ENCODE measurements at places on chromosomes 13 and 19.

DNA sequence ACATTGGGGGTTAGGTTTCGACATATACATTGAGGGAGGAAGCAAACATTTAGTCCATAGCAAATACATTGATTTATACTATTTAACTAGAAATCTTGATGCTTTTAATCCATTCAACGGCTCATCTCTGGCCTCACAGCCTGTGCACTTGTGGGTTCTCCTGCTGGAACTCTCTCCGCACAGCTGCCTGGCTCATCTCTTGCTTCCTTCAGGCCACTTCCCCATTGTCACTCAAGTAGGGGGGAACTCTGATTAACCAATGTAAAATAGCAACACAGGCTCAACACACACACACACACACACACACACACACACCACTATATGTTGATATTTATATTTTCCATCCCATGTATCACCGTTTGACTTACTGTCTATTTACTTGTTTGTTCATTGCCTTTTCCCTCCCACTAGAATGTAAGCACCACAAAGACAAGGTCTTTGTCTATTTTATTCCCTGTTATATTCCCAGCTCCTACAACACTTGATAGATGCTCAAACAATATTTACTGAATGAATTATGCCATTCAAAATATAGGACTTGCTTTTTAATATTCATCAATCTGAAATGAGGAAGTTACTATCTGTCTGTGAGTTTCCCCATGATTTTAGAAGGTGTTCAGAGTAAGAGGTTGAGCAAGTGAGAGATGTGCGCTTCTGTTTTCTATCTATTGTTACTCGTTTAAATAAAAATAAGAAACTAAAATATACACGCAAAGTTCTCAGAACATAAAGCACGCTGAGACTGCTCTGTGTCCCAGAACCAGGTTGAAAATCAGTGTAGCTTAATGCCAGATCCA, 29.8 kb upstream of the PABPC3 start:
- DNase-seq, result no peak

- DNase-seq, result no peak
Measured at GRCh38 chr19:40320558-40320935, 27.6 kb downstream of the C19orf47 start.

DNA sequence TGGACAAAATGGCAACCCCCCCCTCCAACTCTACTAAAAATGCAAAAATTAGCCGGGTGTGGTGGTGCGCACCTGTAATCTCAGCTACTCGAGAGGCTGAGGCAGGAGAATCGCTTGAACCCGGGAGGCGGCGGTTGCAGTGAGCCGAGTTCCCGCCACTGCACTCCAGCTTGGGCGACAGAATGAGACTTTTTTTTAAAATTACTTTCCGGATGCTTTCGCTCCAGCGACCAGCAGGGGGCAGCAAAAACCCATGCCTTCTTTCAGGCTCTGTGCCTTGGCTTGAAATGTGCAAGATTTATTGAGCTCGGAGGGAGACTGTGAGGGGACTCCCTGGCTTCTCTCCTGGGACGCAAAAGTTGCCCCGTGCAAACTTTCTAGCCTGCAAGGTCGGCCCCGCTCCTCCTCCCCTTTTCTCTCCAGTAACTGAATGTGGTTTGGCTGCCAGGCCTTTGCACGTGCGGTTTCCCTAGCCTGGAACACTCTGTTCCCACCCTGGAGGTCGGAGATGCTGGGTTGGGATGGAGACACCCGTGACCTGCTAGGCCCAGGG, 61.4 kb upstream of the NFIC start:
- peak; percentile 72 for DNase-seq

GRCh38 chr13:24540236-24541126, 27.9 kb upstream of the PARP4 start:
- DNase-seq, result no peak

- no peak for DNase-seq
Measured at GRCh38 chr19:16830679-16831078, 1.5 kb downstream of the SIN3B start.

DNA sequence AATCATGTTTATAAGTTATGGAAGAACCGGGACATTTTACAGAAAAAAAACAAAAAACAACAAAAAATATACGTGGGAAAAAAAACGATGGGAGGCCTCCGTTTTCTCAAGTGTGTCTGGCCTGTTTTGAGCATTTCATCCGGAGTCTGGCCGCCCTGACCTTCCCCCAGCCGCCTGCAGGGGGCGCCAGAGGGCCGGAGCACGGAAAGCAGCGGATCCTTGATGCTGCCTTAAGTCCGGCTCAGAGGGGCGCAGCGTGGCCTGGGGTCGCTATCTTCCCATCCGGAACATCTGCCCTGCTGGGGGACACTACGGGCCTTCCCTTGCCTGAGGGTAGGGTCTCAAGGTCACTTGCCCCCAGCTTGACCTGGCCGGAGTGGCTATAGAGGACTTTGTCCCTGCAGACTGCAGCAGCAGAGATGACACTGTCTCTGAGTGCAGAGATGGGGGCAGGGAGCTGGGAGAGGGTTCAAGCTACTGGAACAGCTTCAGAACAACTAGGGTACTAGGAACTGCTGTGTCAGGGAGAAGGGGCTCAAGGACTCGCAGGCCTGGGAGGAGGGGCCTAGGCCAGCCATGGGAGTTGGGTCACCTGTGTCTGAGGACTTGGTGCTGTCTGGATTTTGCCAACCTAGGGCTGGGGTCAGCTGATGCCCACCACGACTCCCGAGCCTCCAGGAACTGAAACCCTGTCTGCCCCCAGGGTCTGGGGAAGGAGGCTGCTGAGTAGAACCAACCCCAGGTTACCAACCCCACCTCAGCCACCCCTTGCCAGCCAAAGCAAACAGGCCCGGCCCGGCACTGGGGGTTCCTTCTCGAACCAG, 1.8 kb upstream of the APOE start:
- peak; percentile 77 for DNase-seq

- DNase-seq, result no peak
Measured at GRCh38 chr13:43159026-43159461, 135.7 kb downstream of the DNAJC15 start.

GRCh38 chr19:11463391-11463790, 17.5 kb downstream of the ELAVL3 start:
- DNase-seq, result no peak

GRCh38 chr13:72986197-72986596, 72.6 kb upstream of the KLF5 start:
- DNase-seq, result no peak

DNA sequence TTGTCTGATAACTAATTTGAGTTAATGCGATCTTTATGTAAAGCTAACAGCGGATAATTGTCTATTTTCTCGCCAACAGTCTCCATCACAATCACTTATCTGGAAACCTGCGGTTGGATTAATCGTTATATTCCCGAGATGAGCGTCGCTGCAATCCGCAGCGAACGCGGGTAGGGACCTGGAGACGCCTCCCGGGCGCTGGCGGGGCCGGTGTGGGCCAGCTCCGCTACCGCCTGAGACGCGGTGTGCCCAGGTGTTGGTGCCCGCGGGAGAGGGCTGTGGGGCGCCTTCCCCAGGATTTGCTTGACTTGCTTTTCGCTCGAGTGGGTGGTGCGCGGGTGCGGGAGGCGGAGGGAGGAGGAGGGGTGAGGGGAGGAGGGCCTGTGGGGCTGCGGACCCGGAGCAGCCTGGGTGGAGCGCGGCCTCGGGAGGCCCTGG, 38.3 kb downstream of the SOX1 start:
- no peak for DNase-seq

GRCh38 chr13:98444381-98444780, 132.5 kb downstream of the STK24 start:
- DNase-seq, result no peak

DNA sequence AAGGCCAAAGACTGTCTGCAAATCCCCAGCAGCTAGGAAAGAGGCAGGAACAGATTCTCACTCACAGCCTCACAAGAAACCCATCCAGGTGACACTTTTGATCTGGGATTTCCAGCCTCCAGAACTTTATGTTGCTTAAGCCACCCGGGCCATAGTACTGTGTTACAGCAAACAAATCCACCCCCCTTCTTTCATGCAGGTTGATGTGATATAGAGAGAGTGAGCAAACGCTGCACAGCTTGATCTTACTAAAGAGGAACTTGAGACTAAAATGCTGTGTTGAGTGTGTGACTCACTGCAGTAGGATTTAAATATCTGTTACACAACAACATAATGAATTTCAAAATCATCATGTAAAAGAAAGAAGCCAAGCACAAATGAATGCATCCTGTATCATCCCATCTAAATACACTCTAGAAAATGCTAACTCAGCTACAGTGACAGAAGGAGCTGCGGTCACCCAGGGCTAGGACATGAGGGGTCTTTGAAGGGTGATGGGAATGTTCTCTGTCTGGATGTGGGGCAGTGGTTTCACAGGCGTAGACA, 32.2 kb downstream of the RCBTB2 start:
- peak; percentile 22 for DNase-seq

DNA sequence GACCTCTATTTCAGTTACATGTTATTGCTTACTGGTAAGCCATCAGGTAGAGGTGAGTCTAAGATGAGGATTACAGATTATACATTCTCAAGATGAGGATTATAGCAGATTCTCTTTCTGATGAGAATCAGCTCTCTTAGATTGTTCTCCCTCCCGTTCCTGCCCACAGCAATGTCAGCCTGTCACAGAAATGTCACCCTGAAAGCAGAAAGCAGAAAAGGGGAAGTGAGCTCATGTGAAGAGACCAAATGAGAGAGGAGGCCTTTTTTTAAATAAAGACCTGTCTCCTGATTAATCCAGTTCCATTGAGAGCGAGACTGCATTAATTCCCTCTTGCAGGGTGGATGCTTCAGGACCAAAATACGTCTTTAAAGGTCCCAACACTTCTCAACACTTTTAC, 445.6 kb downstream of the KCTD12 start:
- no peak for DNase-seq

DNA sequence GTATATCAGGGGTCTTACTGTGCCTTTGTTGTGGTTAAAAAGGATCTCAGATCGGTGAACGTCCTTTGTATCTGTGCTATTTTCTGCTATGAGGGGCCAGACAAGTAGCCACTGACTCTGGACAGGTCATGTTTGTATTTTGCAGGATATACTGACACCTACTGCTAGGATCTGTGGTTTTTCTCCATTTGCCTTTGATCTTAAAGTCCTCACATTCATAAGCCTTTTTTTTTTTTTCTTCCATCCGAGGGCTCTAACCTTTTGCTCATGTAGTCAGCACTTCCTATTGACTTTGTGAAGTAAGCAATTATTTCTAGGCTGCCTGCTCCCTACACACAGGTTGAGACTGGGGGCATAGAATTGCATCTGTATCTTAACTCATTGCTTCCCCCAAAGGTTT, 106.2 kb downstream of the SLITRK5 start:
- DNase-seq, result no peak

- no peak for DNase-seq
Measured at GRCh38 chr13:49938314-49938713, 2.2 kb upstream of the SPRYD7 start.

DNA sequence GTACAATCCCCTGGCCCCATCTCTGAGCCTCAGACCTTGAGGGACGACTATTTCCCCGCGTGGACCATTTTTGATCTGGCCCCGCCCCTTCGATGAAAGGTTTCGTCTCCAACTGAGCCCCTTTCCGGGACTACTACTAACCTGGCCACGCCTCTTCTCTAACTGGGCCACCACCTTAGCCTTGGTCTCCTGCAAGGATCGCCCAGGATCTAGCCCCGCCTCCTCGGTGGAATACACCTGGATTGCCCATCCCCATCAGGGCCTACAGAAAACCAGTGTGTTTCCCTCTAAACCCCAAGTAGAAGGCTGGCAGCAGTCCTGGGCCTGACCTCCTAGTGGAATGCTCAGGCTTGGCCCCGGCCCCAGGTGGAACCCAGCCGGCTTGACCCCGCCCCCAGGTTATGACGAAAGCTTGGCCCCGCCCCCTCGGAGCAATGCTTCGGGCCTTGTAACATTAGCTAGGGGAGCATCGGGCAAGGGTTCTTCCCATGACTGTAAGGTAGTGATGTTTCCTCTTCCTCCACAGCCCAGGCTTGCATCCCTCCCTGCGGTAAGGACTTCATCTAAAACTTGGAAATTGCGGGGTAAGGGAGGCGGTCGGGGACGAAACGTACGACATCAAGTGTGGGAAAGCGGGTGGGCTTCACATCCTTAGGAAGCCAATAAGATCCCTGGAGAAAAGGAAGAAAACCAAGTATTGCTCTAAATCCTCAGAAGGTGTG, 9.1 kb downstream of the SPACA6 start:
- peak; percentile 13 for DNase-seq

DNA sequence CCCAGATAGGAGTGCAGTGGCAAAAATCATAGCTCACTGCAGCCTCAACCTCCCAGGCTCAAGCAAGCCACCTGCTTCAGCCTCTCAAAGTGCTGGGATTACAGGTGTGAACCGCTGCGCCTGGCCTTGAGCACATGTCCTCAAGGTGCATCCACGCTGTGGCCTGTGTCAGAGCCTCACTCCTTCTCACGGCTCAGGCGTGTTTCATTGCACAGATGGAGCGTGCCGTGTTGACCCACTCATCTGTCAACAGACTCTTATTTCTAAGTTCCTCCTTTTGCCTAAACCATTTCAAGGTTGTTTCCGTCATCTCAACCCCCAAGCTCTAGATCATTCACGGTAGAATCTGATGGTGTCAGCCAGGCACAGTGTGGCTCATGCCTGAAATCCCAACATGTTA, 28.2 kb downstream of the ATP8B3 start:
- DNase-seq, result no peak

- no peak for DNase-seq
Measured at GRCh38 chr13:111620586-111620985, 300.1 kb downstream of the TEX29 start.

DNA sequence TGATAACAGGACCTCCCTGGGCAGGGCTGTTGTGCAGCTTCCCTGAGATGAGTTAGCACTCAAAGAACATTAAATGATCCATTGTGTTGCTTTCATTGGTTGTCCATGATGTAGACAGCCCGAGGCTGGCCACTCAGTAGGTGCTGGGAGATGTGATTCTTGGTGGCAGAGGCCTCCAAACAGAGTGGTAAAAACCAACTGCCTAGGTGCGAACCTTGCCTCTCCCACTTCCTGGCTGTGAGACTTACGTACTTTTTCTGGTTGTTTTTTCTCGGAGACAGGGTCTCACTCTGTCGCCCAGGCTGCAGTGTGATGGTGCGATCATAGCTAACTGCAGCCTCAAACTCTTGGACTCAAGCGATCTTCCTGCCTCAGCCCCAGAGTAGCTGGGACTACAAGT, 6.2 kb downstream of the SARS2 start:
- peak; percentile 50 for DNase-seq

DNA sequence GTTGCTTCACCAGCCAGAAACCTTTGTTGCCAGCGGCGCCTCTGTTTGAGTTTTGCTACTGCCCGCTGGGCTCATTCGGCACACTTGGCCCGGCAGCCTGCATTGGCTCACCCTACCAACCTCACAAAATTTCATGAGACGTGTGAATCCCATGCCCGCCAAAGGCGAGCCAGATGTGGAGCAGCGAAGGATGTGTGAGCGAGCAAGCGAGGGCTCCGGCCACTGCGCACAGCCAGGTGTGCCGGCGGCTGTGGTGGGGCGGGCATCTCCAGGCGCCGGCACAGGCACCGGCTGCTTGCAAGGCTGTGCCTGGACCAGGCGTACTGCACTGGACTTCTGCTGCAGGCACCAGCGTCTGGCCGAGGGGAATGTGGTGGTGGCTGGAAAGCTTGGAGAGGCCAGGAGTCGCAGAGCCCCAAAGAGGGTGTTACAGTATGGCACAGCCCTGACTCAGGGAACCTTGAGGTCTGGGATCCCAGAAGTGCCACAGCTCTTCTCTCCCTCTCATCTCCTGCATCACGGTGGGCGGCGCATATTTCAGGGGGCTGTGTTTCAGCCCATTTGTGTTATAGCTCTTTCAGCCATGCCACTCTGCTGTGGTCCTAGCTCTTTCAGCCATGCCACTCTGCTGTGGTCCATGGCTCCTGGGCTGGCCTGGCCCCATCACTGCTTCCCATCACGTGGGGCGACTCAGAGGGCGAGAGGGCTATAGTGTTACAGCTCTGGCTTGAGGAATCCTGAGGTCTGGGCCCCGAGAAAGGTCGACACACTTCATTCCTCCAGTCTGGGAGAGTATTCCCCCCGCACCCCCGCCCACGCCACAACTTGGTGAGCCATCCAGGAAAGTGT, 592.0 kb upstream of the SLITRK5 start:
- DNase-seq, result no peak

Measured in CD4-positive, alpha-beta T cell treated with Interleukin-15 for 4 hours (primary cell).